Activated T-cell treated with anti-CD3 and anti-CD28 coated beads for 24 hours (primary cell): ENCODE measurements at places on chromosomes 2 and 18.

DNA sequence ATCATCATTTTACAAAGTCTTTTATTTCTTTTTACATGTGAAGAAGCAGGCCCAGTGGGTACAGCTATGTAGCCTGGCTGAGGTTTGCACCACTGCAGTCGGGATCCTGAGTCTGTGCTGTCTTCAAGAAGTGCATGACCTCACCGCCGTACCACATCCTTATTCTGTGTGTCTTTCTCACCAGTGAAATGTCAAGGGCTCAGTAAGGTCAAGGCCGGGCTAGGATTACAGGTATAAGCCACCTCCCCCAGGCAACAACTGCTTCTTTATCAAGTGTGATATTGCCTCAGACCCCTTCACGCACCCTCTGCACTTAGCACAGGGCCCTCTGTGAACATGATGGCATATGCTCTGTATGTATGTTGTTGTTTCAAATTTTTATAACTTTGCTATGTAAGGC, 76.7 kb downstream of the PIEZO2 start:
- DNase-seq = no peak

GRCh38 chr2:6314218-6314960, 551.3 kb downstream of the CMPK2 start:
- no peak for DNase-seq

DNA sequence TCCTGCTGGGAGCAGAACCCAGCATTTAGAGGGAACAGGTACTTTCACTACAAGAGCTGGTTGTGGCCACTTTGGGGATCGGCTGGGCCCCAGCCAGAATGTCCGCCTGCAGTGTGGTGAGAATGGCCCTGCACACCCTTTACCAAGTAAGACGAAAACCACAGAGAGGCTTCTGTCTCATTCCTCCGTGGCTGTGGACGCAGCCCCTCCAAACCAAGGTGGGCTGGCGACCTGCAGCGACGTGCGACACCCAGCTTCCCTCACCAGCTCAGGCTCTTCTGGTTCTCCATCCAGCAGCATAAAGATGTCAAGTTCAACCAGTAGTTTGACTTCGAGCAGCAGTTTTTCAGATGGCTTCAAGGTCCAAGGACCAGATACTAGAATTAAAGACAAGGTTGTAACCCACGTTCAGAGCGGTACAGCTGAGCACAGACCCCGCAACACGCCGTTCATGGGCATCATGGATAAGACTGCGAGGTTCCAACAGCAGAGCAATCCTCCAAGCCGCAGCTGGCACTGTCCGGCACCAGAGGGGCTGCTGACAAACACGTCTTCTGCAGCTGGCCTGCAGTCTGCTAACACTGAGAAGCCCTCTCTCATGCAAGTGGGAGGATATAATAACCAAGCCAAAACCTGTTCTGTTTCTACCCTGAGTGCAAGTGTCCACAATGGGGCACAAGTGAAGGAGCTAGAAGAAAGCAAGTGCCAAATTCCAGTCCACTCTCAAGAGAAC, 56.2 kb downstream of the WDSUB1 start:
- no peak for DNase-seq

DNA sequence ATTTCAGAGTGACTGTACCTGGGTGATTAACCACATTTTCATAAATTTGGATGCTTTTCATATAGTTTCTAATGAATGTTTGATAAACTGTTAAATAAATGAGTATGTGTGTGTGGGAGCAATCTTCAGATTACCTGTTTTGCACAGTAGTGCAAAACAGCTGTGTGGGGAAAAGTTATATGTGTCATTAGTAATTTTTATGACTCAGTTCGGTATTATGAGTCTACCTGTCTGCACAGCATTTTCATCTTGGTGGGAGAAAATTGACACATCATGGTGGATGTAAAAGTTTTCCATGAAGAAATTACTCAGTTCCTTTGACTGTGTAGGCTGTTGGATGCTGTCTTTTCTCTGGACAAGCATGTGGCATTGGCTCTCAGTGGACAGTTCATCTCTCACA, 43.8 kb downstream of the LTBP1 start:
- no peak for DNase-seq

- DNase-seq = peak; percentile 32
Observed at GRCh38 chr2:1140389-1141003, 189.8 kb downstream of the SNTG2 start.

DNA sequence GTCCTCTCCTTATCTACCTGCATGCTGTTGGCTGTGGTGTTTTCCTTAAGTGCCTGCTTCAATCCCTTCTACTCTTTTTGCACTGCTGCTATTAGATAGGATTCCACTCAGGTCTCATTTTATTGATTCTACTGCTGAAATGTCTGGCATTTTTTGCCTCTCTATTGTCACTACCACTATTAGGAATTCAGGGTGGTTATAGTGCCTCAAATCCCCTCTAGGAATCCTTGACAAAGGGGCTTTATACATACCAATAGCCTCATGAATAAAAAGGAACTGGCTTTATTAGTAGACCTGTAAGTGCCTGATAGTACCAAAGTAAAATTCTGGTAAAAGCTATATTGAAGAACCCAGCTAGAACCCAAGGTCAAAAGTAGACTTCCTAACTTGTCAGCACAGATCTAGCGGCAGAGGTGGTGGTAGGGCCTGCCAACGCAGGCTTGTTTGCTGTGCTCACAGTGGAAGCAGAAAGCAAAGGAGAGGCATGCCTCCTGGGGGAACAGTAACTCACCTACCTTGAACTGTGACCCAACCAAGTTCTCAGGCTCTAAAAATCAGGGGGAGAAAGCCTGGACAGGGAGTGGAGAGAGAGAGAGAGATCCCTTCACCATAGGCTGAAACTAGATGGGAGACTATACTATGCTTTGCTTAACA, 200.8 kb downstream of the RAB3GAP1 start:
- DNase-seq = no peak

DNA sequence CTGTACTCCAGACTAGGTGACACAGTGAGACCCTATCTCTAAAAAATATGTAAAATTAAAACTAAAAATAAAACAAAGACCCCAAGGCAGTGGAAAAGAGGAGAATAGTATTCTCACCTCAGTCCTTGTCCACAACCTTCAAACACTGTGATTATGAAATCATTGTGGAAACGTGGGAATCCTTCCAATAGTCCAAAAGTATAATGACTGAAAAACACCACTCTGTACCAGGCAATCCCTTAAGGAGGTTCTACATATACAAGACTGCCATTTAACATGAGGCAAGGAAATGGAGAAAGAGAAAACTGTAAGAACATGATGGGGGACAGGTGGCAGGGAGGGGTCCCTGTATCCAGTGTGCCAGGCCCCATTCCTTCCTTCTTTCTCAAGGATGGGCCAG, 66.1 kb downstream of the ACVR1 start:
- DNase-seq = no peak

GRCh38 chr2:191927991-191928390, 81.1 kb upstream of the CAVIN2 start:
- DNase-seq = no peak

- DNase-seq = no peak
Observed at GRCh38 chr2:176385838-176386237, 116.6 kb downstream of the MTX2 start.

DNA sequence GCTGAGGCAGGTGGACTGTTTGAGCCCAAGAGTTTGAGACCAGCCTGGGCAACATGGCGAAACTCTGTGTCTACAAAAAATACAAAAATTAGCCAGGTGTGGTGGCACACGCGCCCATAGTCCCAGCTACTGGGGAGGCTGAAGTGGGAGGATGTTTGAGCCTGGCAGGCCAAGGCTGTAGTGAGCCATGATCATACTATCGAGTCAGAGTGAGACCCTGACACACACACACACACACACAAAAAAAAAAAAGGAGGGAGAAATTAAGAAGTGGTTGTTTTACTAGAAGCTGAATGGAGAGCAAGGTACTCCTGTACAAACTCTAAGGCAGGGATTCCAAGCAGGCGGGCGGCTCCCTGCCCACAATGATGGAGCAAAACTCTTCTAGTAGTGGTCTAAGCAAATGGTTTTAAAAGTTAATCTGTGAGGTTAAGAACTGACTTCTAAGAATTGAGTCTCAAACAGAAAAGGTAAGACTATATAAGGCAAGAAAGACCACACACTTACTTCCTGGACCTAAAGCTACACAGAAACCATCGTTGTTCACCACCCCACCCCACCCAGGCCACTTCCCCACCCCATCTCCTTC, 2.6 kb downstream of the ANKRD44 start:
- DNase-seq = no peak

GRCh38 chr18:32683044-32683443, 89.8 kb downstream of the KLHL14 start:
- no peak for DNase-seq

DNA sequence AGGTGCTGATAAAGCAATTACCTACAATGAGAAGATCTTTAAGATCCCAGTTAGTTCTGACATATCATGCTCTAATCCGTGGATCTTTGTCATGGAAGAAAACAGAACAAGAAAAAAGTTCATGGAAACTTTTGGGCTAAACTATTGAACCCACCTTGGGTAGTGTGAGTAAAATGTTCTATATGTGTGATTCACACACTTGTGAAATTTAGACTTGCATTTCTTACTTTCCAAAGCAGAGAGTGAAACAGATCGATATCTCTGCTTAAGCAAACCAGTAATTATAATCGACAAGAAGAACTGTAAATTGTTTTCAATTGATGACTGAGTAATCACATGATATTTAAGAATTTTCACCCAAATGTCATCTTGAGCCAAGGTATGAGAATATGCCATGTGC, 214.2 kb downstream of the HRH4 start:
- no peak for DNase-seq

DNA sequence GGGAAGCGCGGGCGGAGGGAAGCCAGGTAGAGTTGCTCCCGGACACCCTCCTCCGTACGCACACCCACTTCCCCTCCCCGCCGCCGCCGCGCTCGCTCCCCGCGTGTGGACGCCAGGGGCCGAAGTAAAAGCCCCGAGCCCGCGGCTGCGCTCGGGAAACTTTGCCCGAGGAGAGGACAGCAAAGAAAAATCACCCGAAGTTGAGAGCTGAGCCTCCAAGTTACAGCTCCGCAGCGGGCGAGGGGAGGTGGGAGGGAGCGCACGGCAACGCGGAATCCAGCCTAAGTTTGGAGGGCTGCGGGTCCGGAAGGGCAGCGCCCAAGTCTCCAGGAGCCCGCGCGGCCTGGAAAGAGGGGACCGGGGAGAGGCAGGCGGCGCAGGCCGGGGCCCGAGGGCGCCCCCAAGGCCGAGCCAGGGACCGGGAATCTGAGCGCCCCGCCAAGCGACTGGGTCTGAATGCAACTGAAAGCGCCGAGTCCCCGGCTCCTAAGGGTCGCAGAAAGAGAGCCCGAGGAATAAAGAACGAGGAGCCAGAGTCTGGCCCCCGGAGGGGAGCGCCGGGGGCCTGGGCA, 706 bp upstream of the BCL11A start:
- no peak for DNase-seq

DNA sequence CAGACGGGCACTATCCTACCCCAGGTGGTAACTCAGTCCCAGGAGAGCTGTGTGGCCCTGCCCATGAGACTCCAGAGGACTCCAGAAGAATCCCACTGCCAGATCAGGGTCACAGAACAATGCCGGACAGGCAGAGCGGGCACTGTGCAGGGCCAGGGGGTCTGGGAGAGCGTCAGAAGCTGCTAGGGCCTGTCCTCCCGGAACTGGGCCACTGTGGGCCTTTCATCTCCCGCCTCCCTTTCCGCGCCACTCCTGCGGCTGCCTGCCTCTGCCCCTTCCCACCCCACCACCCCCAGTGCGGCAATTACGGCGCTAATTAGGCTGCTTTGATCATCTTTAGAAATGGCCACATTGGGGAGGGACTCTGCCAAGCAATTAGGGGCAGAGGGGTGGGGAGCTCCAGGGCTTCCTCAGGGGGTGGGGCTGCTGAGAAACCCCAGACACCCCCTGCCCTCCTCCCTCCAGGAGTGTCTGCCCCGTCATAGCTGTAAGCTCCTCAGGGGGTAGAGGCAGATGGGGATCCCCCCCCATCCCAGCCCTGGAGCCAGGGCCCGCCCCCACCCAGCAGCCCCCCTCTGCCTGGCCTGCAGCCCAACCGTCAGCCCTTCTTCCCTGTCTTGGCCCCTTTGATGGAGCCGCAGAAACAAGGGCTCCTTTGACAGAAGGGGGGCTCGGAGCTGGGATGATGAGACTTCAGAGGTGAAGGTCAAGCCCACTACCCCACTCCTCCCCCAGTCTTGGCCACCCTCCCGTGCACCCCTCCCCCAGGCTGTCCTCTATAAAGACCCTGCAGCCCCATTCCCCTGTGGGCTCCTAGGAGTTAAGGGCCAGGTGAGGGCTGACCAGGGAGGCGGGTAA, at the start of gene PRSS56:
PRSS56 (plus strand) TSS at position 808 of the 858 bp plus-strand sequence. CDS start 211 bp downstream, outside the sequence.
- no peak for DNase-seq

DNA sequence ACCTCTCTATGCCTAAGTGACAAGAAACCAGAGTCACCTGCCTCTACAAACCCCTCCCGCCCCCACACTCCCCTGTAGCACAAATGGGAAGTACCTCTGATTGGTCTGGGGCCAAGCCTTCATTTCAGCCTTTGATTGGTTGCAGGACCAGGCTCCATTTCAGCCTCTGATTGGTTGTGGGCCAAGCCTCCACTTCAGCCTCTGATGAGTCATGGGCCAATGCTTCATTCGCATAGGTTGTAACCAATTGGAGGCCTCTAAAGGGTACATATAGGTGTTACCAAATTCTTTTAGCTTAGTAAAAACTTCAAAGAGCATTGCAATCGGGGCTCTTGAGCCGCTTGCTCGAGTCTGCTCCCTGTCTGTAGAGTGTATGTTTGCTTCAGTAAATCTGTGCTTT, 25.0 kb downstream of the CCDC102B start:
- DNase-seq = no peak

DNA sequence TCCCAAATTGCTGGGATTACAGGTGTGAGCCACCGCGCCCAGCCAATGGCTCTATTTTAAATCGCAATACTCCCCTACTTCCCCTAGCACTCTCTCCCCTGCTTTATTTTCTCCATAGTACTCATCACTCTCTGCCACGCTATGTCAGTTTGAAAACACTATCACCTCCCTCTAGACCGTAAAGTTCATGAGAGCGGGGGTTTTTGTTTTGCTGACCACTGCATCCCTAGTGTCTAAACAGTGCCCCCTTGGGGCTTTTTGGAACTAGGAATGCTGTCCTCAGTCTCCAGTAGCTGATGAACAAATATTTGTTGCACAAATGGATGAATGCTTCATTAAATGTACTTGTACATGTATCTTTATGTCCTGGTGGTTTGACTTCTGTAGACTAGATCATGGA, 44.1 kb downstream of the ATOH8 start:
- DNase-seq = no peak

DNA sequence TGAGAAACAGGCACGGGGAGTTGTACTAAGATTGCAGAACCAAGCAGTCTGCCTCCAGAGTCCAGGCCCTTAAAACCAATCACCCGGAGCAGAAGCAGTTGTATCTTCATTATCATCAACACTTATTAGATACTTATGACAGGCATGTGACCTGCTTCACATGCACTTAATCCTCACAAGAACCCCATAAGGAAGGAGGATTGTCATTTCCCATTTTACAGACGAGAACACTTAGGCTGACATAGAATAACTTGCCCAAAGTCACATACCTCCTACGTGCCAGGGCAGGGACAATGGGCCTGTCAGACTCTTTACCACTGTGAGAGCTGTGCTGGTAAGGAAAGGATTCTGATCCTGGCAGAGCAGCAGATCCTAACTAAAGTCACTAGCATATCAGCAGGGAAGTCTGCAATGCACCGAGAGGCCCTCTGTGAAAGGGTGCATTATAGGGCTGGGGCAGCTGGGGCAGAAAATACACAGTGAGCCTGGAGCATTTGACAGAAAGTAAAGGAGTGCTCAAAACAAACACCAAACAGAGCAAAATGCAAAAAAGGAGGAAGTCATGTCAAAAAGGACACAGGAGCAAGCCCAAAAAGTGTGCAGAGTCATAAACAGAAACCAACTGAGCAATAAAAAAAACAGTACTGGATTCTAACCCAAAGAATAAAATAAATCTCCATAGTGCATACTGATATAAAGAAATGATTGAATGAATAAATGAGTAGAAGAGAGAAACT, 55.9 kb upstream of the SP3 start:
- no peak for DNase-seq

- DNase-seq = no peak
Observed at GRCh38 chr2:122218596-122218995, 463.1 kb downstream of the TSN start.
